ENCODE measurements at places on chromosomes 2 and 18. TPM values are rescaled to one million over a fixed set of nuclear protein-coding genes. Genes with fewer than 3 reads are reported as not detected.

Gene MC5R
- not detected for total RNA-seq

GRCh38 chr2:48320742-48321141, 209.2 kb upstream of the STON1 start:
- DNase-seq, result no peak

DNA sequence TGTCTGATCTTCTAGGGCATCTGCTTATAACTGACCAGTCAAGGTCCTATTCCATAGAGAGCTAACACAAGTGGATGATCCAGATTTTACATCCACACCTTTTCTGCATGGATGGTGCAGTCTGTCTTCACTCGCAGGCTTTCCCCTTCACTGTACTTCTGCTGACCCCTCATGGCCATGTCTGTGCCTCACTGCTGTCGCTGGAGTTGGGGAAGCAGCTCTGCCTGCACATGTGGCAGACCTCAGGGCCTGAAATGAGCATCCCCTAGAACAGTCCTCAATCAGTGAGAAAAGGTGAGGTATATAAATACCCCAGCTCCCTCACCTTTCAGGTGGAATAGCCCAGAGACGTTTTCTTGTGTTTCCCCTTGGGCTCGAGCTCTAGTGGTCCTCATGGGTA, 233.8 kb downstream of the ANKRD36B start:
- DNase-seq, result no peak

GRCh38 chr2:64143169-64144056, 807 bp downstream of the PELI1 start:
- no peak for DNase-seq

DNA sequence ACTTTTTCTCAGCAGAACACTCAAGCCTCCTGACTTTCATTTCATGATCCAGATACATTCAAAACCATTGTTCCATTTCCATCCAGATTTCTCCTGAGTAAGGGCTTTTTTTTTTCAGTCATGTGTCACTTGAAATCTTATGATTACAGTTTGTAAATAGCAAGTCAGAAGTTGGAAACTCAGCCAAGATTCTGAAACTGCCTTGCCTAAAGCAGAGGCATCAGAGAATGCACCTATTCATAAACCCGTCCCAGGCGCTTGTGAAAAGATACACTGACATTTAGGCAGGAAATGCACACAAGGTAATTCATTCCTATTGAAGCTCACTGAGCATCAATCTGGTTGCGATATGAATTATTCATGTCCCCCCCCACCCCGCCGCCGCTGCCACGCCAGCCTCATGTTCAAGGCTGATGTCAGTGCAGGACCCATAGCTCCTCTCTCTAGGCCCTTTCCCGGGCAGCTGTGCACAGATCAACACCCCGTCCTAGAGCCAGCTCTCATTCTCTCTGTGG, 30.4 kb upstream of the MGAT4A start:
- no peak for DNase-seq
